RPMI7951 (cell line): ENCODE measurements at places on chromosomes 6 and 20.

DNA sequence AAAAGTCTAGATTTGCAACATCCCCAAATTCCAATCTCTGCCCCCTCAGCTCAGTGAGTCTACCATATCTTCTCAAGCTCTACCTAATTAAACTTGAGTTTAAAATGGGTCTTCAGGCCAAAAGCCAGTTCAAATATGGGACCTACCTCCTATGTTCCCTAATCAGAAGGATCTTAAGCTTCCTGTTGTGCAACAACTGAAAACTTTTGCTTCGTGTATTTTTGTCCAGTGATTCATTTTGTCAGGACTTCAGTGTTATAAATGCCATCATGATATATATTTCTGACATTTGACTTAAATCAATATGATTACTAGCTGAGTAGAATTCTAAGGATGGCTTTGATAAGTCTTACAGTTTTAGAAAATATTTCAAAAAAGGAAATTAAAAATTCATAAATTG, 622.6 kb upstream of the PTCHD4 start:
- DNase-seq, result peak; percentile 36

GRCh38 chr20:60867589-60867988, 384.5 kb upstream of the CDH4 start:
- DNase-seq, result no peak

- DNase-seq, result peak; percentile 94
Observed at GRCh38 chr6:144710207-144710606, 425.1 kb downstream of the UTRN start.

- no peak for DNase-seq
Observed at GRCh38 chr6:124868481-124868880, 93.8 kb upstream of the RNF217 start.

DNA sequence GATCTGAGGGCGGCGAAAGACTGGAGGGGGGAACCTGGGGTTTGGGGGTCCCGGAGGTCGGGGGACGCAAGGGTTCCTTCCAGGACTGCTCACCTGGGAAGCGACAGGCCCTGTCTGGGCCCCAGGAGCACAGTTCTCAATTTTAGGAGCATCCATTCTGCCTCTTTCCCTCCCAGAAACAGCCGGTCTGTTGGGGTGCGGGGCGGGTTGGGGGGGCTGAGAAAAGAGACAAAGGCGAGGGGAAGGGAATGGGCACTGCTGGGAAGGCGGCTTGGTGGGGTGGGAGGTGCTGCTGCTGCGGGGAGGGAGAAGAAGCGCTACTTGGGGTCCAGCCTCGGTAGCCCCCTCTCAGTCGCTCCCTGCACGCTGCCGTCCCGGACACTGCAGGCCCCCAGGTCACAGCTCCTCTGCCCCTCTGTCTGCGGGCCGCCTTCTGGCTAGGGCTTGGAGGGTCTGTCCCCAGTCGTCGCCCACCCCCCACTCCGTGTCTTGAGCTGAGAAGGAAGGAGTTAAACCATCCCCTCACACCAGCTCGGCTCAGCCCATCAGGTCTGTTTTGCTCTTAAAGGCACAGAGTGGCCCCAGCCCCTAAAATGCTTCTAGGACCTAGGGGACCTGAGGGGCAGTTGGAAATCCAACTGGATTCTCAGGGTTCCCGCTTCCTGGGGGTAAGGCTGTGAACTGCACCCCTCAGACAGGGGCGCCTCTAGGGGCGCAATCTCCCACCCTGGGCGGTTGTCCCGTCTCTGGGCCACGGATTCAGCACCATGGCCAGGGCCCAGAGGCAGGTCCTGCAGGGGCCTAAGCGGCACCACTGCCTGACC, 690 bp downstream of the GDAP1L1 start:
- DNase-seq, result peak; percentile 51

DNA sequence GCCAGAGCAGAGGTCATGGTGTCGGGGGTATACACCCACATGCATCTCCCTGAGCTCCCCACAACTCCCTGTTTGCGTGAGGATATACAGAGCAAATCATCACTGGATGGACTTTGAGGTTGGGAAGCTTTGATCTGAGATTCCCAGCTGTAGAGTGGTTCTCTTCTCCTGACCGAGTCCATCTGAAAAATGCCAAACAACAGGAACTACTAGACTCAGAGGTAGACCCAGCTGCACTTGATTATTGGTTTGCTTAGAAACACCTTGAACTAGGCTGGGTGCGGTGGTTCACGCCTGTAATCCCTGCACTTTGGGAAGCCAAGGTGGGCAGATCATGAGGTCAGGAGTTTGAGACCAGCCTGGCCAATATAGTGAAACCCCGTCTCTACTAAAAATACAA, 125.0 kb downstream of the UNC5CL start:
- no peak for DNase-seq

GRCh38 chr6:77740380-77740779, 87.5 kb downstream of the MEI4 start:
- DNase-seq, result peak; percentile 3

DNA sequence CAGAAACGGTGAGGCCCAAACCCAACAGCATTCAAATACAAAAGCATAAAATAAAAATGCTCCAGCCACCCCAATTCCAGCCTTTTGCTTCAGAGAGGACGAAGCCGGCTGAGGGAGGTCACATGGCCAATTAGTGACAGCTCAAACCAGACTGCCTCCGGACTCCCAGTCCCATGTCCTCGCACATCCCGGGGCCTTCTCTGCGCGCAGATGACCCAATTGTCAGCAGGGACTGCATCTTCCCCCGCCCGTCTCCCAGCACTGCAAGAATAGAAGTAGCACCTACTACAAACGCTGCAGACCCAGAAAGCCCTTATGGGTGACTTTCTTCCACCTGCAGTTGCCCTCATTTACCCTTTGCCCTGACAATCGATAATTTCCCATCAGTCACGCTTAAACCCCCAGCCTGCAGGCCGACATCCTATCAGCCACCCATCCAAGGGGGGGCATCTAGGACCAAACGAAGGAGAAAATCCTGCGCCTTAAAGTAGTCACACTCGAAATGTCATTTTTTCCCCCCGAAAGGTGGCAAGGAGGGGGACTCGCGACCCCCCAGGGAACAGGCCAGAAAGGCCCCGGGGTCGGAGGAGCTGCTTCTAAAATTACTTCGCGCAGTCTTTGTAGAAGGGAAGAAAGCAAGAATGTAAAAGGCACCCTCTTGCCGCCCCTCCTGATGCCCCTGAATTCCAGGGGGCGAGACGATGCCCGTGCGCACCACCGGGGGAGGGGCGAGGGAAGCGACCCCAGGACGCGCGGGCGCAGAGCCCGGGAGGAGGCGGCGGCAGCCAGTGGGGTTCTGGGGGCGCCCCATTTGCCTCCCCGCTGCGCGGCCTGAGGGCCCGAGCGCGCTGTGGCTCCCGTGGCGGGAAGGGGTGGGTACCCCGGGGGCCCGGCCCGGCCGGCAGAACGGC, 792 bp downstream of the SLC23A2 start:
- peak; percentile 55 for DNase-seq

- peak; percentile 99 for DNase-seq
Observed at GRCh38 chr20:2814587-2815051, at the start of gene C20orf141. Gene C20orf141 (plus strand): TSS chr20:2814987. CDS start chr20:2815185, 198 bp downstream.

DNA sequence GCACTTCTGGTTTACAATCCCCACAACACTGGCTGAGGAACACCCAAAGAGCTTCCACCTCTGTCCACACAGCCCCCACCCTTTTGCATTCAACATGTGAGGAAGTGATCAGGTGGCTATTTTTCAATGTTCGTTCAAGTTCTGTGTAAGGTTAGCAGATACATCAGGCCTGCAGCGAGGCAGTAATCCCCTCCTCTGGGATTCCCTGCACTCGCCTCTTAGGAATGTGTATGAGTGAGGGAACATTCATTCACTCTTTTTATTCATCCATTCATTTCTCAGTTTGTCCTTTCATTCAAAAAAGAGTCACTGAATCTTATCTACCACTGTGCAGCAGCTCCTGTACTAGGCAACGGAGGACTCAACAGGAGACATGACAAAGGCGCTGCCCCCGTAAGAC, 236.4 kb upstream of the PRDM1 start:
- DNase-seq, result peak; percentile 21

GRCh38 chr20:22966787-22967464, 68.2 kb upstream of the SSTR4 start:
- no peak for DNase-seq

DNA sequence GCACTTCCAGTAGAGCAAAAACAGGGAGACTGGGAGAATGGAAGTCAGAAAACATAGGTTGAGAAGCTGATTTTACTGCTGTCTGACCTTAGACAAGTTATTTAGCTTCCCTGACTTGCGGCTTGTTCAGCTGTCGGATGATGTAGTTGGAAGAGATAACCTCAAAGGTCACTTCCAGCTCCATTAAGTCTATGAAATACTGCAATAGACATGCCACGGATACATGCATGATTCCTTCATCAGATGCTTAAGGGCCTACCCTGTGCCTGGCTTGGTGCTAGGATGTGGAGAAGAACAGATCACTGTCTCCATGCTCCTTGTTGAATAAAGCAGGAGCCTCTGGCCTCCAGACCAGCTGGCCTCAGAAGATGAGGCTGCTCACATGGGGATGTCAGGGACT, 43.7 kb downstream of the FYN start:
- DNase-seq, result no peak

DNA sequence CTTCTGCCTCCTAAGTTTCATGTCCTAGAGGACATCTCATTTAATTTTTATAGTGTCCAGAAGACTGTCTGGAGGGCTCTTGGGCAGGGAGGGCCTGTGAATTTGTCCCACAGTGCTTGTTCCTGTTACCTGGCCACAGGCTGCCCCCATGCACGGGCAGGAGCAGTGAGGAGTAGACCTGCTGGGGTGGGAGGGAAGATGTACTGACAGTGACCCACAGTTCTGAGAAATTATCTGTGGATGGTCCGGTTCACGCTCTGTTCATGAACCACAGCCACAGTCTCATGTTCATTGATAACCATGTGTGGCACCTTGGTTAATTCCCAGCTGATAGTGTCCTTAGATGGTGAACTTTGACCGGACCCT, 18.8 kb upstream of the ZNF831 start:
- DNase-seq, result no peak
